ENCODE measurements at places on chromosomes 12 and 14.

DNA sequence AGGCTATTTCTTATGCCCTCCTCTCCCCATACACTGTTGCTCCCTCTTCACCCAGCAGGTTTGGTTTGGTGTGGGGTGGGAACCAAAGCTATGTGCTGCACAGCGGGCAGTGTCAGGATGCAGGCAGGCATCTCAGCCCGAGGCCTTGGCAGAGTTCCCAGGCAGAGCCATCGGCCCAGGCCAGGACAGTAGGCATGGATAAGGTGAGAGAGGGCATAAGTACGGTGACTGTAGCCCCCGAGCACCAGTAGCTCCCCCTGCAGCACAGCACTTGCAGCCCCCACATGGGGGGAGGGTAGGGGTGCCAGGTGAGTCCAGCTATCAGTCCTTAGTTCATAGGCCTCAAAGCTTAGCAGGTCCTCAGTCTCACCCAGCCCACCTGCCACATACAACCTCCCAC lies 7.2 kb downstream of the KLHL33 start:
- no peak overlapping the region for H3K4me3 ChIP-seq
- no peaks in the 10 kb centered on the region for H3K36me3 ChIP-seq
- no peak overlapping the region for H3K27ac ChIP-seq
- H3K4me1 ChIP-seq, result peaks cover 7% of the 10 kb centered on the region
- H3K27me3 ChIP-seq, result no peaks in the 10 kb centered on the region
- DNase-seq, result no peak

DNA sequence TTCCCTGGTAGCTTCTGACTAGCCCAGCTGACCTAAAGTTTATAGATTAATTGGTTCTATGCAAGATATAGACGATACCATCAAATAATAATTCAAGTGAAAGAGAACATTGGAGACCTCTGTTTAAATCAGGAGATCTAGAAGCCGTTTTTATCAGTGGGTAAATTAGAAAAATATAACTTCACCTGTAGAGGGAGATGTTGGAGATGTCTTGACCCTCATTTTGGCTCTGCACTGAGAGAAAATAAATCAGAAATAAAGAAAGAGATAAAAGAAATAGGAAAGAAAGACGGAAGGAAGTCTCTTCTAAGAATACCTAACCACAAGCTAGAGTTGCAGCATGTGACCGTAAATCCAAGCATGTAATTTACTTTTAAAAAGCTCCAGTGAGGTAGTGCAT lies 684.5 kb downstream of the C12orf50 start:
- H3K27me3 ChIP-seq, result no peaks in the 10 kb centered on the region
- no peak overlapping the region for H3K27ac ChIP-seq
- H3K4me3 ChIP-seq, result no peak overlapping the region
- H3K4me1 ChIP-seq, result no peaks in the 10 kb centered on the region
- no peaks in the 10 kb centered on the region for H3K36me3 ChIP-seq

DNA sequence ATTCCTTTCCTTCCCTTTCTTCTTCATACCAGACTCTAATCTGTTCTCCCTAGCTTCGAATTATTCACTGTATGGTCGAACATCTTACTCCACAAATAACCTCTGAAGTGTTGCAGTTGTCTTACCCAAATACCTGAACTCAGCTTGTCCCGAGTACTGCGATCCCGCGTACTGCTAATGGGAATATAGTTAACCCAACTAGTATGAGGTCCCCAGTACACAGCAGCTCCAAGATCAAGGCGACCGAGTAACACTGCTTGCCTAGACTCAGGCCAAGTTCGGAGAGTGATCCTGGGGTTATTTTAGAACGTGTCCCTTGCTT lies 462 bp upstream of the ETNK1 start:
- H3K27me3 ChIP-seq, result no peaks in the 10 kb centered on the region
- peaks cover 13% of the 10 kb centered on the region for H3K4me1 ChIP-seq
- peak overlapping the region; percentile 74 for H3K4me3 ChIP-seq
- peak overlapping the region; percentile 85 for H3K27ac ChIP-seq

- H3K27ac ChIP-seq, result no peak overlapping the region
- no peaks in the 10 kb centered on the region for H3K36me3 ChIP-seq
- DNase-seq, result peak; percentile 86
- no peaks in the 10 kb centered on the region for H3K4me1 ChIP-seq
- peaks cover 9% of the 10 kb centered on the region for H3K27me3 ChIP-seq
- peak overlapping the region; percentile 54 for H3K4me3 ChIP-seq
These were observed 11.8 kb upstream of the OR6S1 start for GRCh38 chr14:20652996-20653975.

GRCh38 chr14:103686831-103687485 lies 28.3 kb downstream of the XRCC3 start:
- H3K27me3 ChIP-seq, result no peaks in the 10 kb centered on the region
- H3K27ac ChIP-seq, result no peak overlapping the region
- peaks cover 35% of the 10 kb centered on the region for H3K36me3 ChIP-seq
- H3K4me1 ChIP-seq, result peaks cover 9% of the 10 kb centered on the region
- no peak for DNase-seq
- H3K4me3 ChIP-seq, result no peak overlapping the region

- H3K36me3 ChIP-seq, result no peaks in the 10 kb centered on the region
- DNase-seq, result no peak
- no peak overlapping the region for H3K27ac ChIP-seq
- no peak overlapping the region for H3K4me3 ChIP-seq
These were observed 46.8 kb upstream of the GPATCH2L start for GRCh38 chr14:76104802-76105355.

DNA sequence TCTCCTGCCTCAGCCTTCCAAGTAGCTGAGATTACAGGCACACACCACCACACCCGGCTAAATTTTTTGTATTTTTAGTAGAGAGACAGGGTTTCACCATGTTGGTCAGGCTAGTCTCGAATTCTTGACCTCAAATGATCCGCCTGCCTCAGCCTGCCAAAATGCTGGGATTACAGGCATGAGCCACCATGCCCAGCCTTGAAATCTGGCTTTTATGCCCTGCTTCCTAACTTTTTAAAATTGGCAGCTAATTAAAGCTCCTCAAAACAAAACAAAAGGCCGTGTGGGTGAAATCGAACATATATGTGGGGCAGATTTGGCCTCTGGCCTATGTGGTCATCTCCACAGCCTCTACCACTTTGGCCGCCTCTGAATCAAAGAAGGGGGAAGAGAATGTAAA lies 37.9 kb downstream of the KCTD10 start:
- H3K36me3 ChIP-seq, result no peaks in the 10 kb centered on the region
- no peak overlapping the region for H3K4me3 ChIP-seq
- H3K4me1 ChIP-seq, result no peaks in the 10 kb centered on the region
- H3K27me3 ChIP-seq, result no peaks in the 10 kb centered on the region

DNA sequence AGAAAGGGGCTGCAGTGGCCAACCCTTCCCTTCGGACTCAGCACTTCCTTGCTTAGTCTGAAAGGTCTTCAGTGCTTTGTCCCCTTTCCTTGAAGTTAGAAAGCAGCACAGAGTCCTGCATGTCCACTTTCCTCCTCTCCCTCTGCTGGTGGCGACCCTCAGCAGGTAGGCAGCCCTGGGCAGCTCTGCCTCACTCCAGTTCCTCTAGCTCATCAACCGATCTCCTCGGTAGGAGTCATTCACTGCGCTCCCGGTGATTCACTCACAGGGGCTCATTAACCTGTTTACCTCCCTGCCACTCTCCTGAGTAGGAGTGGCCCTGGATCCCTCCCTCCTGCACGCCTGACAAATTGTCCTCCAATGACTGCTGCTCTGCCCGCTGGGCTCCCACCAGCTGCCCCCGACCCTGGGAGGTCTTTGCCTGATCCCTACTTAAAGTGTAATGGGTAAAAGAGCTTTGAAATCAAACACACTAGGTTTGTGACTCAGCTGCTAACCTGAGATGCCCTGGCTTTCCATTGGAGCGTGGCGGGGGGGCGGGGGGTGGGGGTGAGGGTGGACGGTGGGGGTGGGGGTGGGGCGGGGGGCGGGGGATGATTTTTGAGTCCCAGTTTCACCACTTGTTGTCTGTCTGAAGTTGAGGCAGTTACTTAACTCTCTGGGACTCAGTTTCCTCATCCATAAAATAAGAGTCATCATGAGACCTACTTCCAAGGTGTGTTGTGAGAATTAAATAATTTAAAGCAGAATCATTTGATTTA lies 4.2 kb downstream of the SCNN1A start:
- peaks cover 72% of the 10 kb centered on the region for H3K4me1 ChIP-seq
- H3K27me3 ChIP-seq, result no peaks in the 10 kb centered on the region
- H3K36me3 ChIP-seq, result no peaks in the 10 kb centered on the region
- peak overlapping the region; percentile 95 for H3K27ac ChIP-seq

DNA sequence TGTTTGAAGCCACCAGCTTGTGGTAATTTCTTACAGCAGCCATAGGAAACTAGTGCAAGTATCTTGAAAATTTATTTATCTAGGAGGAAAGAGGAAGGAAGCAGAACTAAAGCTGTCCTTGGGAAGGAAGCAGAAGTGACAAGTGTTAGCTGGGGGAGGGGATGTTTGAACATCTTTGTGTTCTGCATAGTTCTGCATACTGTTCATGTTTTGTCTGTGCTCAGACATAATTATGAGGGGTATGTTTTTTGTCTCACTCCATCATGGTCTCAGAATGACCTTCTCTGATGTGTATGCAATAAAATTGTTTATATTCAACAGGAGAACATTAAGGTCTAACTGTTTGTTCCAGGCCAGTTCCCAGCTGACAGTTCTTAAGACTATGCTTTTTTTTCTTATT lies 606.5 kb downstream of the GALC start:
- no peaks in the 10 kb centered on the region for H3K27me3 ChIP-seq
- no peak overlapping the region for H3K27ac ChIP-seq
- H3K4me1 ChIP-seq, result no peaks in the 10 kb centered on the region
- no peak overlapping the region for H3K4me3 ChIP-seq
- DNase-seq, result no peak
